ENCODE measurements at places on chromosomes 6 and 20. TPM values are rescaled to one million over a fixed set of nuclear protein-coding genes. Genes with fewer than 3 reads are reported as not detected.

DNA sequence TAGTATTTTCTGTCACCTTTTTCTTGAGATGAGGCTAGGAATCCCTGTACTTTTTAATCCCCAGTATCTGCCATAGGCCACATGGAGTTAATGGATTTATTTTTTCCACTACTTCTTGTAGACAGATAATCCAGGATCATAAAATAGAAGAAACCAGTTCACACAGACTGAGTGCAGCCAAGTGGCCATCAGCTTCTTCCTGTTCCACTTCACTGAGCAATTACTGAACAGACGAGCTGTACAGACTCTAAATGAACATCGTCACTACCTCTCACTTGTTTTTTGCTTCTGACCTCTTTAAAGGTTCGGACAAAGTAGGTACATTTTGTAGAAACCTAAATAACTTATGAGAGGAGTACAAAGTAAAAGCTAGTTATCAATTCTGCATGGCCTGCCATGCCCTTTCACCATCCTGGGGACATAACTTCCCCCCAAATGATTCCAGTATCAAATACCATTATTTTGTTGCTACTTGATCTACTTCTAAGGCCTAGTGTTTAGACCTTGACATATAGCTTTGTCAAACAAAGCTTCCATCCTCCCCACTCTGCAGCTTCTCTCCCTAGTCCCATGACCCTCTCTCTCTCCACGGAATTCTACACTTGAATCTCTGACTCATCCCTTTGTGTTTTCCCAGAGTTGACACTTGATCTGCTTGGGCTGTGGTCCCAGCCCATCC lies 34.4 kb upstream of the ARHGAP18 start:
- DNase-seq, result peak; percentile 72

DNA sequence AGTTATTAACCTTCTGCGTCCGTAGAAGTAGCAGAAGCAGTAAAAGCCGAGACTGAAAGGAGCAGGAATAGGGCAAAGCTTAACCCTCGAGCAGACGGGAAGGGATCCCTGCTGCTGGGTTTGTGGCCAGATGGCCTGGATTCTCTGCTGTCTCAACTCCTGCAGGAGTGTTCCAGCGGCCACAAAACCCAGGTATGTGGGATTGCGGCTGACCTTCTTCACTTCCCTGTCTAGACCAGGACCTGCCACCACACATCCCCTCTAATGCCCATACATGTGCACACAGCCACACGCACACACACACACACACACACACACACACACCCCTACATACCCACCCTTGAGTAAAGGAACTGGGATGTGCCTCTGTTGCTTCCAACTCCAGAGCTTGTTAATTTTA lies 33.1 kb upstream of the TNFRSF21 start:
- DNase-seq, result no peak

DNA sequence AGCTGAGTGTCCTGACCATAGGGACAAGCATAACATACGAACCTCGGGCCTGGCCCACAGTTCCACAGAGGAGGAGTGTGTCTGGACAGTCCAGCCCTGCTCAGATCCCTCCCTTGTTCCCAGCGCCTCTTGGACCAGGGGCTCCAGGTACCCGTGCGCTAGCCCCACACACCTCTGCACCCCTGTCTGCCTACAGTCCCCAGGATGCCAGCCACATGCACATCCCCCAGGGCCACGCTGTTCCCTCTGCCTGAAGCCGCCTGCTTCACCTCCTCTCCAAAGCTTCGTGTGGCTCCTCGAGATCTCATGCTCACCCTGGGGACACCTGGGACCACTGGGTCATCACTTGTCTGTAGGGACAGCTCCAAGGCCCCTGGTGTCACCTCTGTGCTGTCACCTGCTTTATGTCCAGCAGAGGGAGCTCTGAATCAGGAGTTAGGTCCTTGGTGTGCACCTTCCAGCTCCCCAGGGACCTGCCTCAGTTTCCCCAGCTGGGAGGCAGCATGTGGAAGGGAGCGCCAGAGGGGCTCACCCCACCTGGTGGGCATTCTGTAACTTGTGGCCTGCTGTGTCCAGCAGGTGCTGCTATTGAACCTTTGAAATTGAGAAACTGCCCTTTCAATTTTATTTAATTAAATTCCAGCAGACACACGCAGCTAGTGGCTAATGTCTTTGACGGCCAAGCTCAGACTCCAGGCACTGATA lies 7.3 kb upstream of the YTHDF1 start:
- DNase-seq, result peak; percentile 46

DNA sequence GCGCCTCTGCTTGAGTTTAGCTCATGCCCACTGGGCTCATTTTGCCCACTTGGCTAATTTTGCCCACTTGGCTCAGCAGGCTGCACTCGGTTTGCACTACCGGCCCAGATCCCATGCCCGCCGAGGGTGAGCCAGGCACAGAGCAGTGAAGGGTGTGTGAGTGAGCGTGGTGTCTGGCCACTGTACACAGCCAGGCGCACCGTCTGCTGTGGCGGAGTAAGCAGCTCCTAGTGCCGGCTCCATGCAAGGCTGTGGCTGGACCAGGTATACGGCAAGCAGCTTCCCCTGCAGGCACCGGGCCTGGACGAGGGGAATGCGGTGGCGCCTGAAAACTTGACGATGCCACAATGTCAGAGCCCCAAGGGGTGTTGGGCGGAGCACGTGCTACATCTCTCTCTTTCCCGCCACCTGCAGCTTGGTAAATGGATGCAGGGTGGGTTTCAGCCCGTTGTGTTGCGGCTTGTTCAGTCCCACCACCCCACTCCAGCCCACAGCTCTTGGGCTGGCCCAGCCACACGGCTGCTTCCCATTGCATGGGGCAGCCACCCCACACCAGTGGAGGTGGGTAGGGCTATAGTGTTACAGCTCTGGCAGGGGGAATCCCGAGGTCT lies 9.9 kb downstream of the OR2B6 start:
- no peak for DNase-seq

DNA sequence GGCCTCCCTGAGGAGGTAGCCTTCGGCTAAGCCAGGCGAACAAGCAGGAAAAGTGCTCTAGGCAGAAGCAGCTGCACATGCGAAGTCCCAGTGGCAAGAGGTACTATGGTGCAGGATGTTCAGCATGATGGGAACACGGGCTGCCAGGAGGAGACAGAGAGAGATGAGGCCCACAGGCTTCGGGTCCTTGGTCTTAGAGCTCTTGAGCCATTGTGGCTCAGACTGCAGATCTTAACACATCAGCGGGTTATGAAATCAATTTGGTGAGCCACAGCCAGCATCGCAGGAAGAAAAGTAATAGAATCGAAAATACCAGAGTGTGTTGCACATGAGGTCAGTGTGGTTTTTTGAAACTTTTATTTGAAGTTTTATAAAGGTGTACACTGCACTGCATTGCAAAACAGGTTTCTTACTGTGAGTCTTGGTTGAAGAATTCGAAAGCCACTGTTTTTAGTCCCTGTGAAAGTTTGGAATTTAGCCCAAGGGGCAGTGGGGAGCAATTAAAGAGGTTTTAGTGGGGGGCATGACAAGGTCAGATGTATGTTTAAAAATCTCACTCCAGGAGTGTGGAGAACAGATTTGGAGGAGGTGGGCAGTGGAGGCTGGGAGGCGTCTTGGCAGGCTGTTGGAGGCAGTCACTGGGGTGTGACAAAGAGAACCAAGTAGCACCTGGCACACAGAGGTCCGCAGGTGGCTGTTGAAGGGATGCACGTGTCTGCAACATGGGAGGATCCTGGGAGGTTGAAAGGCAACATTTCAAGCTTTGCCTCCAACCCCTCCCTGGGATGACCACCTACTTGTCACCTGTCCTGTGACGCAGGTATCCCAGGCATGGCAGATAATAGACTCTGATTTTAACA lies 69.3 kb downstream of the EYA2 start:
- DNase-seq, result no peak

GRCh38 chr20:58584051-58584824 lies 66.8 kb upstream of the STX16 start:
- no peak for DNase-seq

DNA sequence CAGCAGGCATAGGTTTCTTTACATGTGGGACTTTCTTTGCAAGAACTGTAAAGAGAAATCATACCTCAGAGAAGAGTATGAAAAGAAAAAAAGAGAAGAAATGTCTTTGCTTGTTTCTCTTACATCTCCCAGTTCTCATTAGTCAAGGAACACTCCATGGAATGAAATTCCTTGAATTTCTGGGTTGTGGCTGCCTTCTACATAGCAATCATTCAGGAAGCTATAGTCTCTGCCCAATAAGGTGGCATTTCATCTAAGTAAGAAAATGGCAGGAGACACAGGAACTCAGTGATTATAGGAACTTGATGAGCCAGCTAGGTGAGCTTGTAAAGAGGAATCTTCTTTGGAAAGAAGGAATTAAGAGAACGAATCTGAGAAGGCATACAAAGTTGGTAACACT lies 197.0 kb upstream of the FKBP1C start:
- DNase-seq, result no peak

- DNase-seq, result no peak
Observed at GRCh38 chr6:135240711-135241110, 59.6 kb downstream of the MYB start.

Gene RAET1L
- total RNA-seq, result not detected

GRCh38 chr20:32538526-32538939 lies 46.6 kb downstream of the NOL4L start:
- no peak for DNase-seq

GRCh38 chr20:53579581-53580375 lies 13.9 kb downstream of the ZNF217 start:
- DNase-seq, result peak; percentile 83

DNA sequence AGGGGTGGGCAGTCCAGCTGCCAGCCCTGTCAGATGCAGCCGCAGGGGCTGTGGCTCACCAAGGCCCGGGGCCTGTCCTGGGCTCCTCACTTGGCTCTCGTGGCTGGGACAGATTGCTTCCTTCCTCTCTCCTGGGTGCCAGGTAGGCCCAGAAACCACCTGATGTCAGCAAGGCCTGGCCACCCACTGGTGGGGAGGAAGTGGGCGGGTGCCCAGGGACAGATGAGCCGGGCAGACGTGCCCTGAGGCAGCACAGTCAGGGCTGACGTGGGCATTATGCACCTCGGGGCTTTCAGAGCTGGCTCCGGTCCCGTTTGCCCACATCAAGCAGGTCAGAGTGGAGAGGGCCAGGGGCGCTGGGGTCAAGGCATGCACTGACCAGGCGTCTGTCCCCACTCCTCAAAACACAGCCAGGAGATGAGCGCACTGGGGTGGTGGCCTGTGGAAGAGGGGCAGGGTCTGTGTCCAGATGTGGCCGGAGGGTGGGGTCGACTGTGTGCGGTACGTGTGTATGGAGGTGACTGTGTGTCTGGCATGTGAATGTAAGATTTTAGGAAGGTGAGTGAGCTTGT lies 133.2 kb upstream of the PTPN1 start:
- DNase-seq, result no peak

DNA sequence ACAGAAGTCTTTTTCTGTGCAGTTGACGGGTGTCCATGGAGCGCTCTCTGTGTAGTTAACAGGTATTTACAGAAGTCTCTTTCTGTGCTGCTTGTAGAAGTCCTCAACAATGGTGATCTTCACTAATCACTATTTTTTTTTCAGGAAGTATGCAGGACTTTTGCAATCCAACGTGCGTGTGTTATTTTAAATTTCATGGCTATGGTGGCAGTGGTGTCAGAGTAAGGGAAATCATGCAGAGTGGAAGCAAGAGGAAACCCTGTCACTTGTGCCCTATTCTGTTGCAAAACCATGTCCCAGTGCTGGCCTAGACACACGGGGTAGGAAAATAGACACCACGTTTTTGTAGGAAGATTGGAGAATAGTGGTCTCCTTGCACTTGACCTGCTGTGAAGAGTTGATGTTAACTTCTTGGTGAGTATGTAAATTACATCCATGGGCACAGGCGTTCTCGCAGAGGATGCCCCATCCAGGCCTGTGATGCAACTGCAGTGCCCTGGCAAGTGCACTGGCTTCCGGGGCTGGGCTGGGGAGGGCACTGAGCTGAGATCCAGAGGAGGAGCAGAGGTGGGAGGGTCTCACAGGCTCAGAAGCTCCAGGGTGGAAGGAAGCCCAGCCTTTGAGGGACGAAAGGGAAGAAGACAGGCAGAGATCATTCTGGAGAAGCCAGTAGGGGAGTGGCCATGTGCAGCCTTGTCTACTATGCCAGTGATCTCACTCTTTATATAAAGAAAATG lies 146.5 kb downstream of the SYCP2 start:
- no peak for DNase-seq

- DNase-seq, result peak; percentile 61
Observed at GRCh38 chr6:89368999-89369398, 16.5 kb upstream of the UBE2J1 start.

Gene TSPO2
- not detected for total RNA-seq

DNA sequence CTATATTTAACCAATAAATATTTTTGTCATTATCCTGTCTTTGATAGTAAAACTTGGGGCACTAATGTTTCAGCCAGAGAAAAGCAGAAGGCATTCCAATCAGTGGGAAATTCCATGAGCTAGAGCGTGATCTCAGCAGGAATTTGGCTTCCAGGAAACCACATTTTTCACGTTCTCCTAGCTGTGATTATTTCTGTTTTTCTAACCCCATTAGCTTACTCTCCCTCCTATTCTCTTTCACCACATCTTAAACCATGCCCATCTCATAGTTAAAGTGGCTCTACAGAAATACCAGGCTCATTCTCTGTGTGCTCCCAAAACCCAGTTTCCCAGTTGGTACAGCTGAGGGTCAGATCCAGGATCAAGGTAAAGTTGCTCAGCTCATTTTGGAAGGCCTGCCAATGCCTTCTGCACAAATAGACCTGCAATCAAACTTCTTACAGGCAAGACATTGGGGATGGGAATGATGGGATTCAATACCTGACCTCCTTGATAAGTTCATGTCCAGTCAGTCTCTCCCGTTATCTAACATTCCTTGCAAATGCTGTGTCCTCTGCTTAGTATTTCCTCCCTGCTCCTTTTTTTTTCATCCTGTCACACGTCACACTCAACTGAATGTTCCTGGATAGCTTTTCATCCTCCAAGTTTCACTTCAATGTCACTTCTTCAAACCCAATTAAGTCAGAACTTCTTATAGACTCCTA lies 33.1 kb upstream of the TMEM30A start:
- peak; percentile 11 for DNase-seq

Gene MTFR2
- total RNA-seq, result 10.1 TPM

DNA sequence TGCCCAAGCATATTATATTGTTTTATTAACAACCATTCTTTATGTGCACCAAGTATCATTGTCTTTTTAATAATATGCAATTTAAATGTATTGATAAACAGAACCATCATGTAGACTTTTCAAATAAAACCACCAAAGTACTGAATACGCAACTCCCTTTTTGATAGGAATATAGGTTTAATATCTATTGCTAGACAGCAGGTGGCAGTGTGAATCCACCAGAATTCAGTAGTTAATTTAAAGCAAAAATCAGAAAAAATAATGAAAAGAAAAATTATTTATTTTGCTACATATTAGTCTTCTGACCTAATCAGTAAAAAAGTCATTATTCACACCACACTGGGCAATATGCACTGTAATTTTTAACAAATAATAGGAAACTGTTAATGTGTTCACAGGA lies 143.7 kb downstream of the KLHL32 start:
- peak; percentile 65 for DNase-seq

GRCh38 chr6:121482004-121482693 lies 46.7 kb downstream of the GJA1 start:
- no peak for DNase-seq

GRCh38 chr6:35745509-35745908 lies 8.7 kb downstream of the ARMC12 start:
- DNase-seq, result no peak

DNA sequence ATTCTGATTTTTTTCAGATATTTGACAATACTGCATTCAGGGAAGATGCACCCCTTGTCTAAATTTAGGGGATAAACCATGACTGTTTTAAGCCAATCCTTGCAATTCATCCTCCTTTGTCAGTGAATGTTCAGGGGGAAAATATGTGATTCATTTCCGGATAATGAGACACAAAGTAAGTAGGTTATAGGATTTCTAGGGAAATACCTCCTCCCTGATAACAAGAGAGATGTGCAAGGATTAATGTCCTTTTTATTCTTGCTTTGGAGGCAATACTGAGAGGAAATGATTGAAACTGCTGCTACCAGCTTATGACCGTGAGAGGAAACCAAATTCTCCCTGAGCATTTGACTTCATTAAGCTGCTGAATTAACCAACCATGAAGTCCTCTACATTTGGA lies 161.3 kb upstream of the EYA4 start:
- peak; percentile 71 for DNase-seq
